AG08395 (cell line): ENCODE measurements at places on chromosomes 12 and 14.
A peak's percentile ranks its signal among the peaks of the same experiment; 100 is the strongest.

DNA sequence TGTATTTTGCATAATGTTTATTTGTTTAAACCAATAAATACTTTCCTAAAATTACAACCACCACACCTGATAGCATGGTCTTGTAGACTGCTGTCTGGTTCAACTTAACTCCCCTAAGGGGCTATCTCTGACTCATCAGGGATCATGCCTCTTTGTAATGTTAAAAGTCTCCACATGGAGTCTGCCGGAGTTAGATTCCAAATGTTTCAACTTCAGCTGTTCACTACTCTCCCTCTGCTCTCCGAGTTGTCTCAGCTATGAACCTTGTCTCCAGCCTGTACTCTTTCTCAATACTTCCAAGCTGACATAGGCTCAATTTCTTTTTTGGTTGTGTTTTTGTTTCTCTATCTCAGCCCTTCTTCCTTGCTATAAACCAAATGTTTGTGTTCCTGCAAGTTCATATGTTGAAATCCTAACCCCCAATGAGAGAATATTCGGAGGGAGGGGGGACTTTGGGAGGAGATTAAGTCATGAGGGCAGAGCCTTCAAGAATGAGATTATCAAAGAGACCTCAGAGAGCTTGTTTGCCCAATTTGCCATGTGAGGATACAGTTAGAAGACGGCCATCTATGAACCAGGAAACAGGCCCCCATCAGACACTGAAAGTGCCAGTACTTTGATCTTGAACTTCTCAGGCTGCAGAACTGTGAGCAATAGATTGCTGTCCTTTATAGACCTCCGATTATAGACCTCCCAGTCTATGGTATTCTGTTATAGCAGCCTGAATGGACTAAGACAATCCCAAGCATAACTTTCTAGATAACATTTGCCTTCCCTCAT, 858.2 kb downstream of the VRK1 start:
- DNase-seq = no peak

DNA sequence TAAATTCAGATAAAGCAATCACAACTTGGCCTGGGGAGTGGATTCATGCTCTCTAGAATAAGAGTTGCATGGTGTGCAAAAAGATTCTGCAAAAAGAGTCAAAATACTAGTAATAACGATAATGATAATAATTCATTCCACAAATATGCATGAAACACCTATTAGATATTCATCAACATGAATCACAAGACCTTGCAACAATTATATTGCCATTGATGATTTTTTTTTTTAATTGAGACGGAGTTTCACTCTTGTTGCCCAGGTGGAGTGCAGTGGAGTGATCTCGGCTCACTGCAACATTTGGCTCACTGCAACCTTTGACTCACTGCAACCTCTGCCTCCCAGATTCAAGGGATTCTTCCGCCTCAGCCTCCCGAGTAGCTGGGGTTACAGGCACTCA, 109.2 kb upstream of the FLRT2 start:
- no peak for DNase-seq

DNA sequence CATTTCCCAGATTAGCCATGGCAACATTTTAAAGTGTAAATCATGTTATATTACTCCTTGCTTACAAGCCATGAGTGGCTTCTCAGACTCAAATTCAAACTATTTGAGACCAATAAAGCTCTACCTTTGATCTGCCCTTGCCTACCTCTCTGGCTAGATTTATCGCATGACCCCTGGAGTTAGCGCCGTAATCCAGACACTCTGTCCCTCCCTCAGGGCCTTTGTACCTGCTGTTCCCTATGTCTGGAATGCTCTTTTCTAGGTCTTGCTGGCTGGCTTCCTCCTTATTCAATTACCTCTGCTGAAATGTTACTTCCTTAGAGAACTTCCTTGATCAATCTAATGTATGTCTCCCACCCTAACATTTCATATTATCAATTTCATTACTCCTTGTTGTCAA, 16.3 kb downstream of the SIX4 start:
- DNase-seq = no peak

GRCh38 chr14:69796797-69797500, at the start of gene SLC10A1:
TSS of gene SLC10A1 (minus strand) at chr14:69797241. CDS start at chr14:69797155, 86 bp downstream.
- DNase-seq = no peak

GRCh38 chr12:116453631-116454030, 105.5 kb upstream of the MAP1LC3B2 start:
- no peak for DNase-seq

GRCh38 chr12:53205747-53206419, 1.2 kb downstream of the ITGB7 start:
- peak; percentile 97 for DNase-seq

DNA sequence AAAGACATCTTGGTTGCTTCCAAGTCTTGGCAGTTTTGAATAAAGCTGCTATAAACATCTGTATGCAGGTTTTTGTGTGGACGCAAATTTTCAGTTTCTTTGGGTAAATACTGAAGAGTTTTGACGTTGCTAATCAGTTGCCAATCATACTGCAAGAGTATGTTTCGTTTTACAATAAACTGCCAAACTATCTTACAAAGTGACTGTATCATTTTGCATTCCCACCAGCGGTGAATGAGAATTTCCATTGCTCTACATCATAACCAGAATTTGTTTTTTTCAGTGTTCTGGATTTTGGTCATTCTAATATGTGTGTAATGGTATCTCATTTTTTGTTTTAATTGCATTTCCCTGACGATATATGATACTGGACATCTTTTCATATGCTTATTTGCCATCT, 190.8 kb upstream of the PARP11 start:
- DNase-seq = no peak

GRCh38 chr12:55142669-55143565, 16.7 kb downstream of the OR9K2 start:
- peak; percentile 4 for DNase-seq

DNA sequence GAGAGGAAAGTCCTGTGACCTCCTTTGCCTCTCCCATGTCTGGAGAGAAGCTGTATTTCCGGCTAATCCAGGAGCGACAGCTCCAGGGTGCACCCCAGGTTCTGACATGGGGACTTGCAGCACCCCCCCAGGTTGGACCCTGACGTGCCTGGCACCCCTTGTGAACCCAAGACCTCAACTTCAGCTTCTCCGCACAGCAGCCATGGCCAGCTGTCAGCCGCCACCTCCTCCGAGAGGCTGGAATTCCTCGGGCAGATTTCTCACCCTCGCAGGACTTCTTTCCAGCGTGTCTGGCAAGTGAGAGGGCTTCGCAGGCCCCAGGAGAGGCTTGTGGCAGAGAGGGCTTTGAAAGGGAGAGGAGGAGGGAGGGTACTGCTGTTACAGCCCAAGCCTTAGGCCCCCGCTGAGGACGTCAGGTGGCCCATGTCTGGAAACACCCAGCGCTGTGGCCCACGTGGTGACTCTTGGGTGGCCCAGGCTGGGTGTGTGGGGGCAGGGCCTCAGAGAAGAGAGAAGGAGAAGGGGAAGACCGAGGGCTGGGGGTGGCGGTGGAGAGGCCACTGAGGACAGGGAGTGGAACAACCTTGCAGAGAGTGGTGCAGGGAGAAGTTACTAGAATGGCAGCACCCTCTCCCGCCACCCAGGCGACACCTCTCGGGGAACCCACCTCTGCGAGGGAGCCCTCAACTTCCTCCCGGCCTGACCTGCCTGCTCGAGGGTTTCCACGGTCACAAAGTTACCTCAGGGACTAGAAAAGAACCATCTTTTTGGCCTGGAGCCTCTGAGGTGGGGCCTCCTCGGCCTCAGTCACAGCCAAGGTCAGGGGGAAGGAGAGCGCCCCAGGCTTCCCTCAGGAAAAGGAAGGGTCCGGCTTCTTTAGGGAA, 11.7 kb upstream of the RPS6KL1 start:
- no peak for DNase-seq

- no peak for DNase-seq
These were observed 64.8 kb upstream of the PLEKHG3 start for GRCh38 chr14:64639340-64639821.

DNA sequence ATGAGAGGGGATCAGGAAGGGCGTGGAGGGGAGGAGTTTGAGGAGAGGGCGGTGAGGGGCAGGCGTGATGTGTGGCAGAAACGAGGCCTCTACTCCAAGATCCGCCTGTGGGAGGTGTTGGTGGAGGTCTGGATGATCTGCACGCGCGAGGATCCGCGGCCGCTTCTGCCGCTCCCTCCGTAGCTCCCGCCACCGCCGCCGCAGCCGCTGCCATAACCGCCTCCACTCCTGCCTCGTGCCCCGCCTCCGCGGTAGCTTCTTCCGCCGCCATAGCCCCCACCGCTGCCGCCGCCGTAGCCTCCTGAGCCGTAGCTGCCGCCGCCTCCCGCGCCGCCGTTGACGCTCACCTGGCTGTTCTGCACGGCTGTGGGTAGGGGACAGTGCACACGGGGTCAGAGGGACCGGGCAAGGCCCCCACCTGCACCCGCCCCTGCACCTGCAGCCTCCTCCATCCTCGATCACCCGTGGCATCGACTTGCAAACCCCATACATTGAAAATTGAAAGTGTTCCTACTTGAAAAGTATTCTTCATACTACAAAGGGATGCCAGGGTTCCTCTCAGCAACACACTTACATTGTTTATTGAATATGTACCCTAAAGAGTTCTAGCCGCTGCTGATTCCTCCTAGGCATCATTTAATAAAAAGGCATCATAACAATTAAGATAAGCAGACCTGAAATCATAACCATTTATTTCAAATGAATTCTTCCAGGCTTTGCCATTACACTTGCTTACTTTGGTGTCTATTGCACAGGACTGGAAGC, 11.1 kb upstream of the KRT1 start:
- no peak for DNase-seq

GRCh38 chr12:89386138-89386537, 33.8 kb upstream of the DUSP6 start:
- DNase-seq = no peak

DNA sequence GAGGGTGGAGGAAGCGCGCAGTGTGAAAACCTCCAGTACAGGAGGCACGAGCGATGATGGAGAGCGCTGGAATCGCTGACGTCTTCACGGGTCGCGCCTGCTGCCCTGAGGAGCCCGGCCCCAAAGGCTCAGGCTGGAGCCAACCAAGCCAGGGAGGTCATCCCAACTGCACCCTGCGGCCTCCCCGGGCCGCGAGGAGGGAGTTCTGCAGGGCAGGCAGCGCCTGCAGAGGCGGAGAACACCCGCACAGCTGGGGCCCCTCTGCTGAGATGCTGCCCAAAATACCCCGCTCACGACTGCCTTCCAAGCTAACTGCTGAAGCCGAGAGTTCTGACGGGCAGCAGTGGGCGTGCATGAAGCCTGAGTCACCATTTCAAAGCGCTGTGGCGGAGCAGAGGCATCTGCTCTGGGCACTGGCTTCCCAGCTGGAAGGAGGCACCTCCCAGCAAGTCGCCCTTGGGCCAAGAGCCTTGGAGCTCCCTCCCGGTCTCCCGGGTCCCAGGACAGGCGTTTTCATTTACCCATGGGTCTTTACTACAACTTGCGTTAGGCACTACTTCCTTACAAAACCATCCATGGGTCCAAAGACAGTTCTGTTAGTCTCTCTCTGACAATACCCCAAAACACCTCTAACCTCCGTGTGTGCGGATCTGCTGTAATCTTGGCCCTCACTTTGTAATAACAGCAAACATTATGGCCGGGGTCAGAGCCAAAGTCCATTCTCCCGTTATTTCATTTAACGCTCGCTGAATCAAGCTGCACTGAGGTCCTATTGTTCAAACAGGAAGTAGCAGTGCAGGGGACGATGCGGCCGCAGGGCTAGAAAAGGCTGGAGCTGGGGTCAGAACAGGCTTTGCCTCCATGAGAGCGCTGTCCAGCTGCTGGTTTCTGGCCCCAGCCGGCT, 60.1 kb upstream of the RIMBP2 start:
- peak; percentile 90 for DNase-seq

DNA sequence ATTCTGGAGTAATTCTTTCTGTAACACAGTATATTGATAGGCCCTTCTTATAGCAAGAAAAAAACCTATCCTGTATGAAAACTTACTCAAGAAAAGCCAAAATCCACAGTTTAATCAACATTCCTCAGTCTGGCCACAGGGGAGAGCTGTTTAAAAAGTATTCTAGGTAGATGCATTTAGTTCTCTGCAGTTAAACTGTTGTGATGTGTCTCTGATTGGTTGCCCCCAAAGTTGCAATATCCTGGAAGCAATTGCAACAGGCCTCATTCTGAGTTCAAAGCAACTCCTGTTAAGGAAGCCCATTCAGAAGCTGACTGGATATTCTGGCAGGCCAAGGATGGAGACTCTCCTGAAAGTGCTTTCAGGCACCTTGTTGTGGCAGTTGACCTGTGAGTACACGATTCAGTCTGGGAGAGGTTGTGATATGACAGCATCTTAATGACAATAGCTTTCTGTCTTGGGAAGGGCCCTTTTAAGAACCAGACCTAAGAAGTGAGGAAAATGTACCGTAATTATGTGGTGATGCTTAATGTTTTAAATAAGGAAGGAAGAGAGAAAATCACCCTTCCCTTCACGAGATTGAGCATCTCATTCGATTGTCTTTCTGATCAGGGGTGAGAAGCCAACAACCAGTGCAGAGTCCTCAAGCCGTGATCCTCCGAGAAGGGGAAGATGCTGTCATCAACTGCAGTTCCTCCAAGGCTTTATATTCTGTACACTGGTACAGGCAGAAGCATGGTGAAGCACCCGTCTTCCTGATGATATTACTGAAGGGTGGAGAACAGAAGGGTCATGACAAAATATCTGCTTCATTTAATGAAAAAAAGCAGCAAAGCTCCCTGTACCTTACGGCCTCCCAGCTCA, 420.7 kb downstream of the DAD1 start:
- no peak for DNase-seq

- no peak for DNase-seq
These were observed 31.2 kb downstream of the FIGNL2 start for GRCh38 chr12:51817027-51817953.

- no peak for DNase-seq
These were observed 101.5 kb downstream of the PDE6H start for GRCh38 chr12:15074351-15074750.

DNA sequence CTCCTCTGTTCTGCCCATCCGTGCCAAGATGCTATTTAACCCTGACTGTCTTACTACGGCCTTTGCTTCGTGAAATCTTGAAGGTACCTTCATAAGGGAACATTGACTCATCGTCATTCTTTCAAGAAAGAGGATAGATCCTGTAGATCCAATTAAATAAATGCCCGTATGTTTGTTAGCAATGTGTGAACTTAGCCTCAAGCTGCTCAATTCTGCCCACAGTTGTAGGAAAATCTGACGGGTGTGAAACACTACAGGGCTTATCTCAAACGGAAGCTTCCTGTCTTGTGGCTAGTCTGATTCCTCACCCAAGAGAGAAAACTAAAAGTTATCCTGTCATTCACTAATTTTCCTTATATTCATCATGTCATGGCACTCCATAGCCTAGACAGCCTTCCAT, 168.0 kb upstream of the TBX3 start:
- DNase-seq = no peak

- no peak for DNase-seq
These were observed 202.1 kb downstream of the ADAMTS20 start for GRCh38 chr12:43349863-43350262.

- DNase-seq = no peak
These were observed 26.2 kb downstream of the GALC start for GRCh38 chr14:87966816-87967215.
